Motor neuron (in vitro differentiated cells): ENCODE measurements at places on chromosomes 12 and 14.

DNA sequence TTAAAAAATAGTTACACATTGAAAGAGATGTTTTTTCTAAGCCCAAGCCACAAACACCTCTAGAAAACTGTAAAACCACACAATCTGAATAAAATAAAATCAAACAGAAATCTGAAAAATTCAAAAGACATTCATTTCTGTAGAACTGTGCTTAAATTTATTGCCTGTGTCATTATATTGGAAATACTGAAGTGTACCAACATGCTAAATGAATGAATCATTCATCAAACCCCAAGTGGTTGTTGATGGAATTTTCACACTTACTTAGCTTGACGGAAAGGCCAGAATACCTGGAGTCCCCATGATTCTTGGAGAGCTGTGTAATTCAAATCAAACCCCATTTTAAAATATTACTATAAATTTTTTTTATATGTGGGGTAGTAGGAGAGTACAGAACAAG, 2.7 kb downstream of the KITLG start:
- no peak for ATAC-seq

- ATAC-seq: no peak
Measured at GRCh38 chr12:4267704-4268328, 5.7 kb upstream of the CCND2 start.

DNA sequence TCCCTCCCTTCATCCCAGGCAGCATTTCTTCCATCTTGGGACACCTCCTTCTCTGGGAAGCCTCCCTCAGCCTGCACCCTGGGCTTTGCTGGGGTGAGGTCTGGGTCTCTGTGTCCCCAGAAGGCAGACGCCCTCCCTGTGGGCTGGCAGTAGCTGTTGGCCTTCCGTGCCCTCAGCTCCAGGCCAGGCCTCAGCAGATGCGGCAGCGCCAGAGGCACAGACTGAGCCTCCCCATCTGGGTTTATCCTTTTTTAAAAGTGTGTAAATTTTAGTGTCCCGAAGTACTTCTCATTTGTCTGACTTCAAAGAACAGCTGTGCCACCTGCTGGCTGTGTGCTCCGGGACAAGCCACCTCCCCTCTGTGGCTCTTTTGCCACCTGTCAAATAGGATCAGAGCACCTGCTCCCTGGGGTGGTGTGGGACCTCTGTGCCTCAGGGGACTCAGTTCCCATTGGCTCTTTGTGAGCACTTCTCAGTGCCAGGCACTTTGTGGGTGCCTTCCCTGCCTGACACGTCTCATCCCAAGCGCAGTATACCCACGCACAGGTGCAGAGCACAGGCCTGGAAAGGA, 11.1 kb downstream of the EXOC3L4 start:
- no peak for ATAC-seq

DNA sequence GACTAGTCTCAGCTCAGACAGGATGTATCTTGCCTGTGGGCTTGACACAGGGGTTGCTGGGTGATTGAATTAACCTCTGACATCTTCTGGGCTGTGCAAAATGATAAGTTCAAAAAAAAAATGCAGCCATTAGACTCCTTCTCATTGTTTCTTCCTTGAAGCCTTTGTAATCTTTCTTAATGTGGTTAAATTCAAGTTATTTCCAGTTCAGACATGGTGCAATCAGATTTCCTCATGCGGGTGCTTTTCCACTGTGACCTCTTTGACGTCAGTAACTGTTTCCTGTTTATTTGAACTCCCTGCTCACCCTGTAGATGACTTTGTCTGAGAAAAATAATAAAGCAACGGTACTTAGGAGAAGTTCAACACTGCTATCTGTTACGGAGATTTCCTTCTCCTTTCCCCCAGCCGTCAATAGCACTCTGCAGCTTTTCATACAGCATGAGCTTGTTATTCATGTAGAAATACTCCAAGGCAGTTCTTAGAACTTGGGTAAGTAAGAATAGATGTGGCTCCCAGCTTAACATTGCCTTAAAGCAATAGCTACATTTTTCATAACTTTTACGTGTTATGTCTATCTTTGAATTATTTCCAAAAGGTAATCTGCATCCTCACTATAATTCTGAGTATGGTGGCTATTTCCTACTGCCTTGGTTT, 155.5 kb downstream of the PRKCH start:
- peak; percentile 85 for ATAC-seq

- no peak for ATAC-seq
Measured at GRCh38 chr14:51460011-51460410, 191.7 kb upstream of the FRMD6 start.

DNA sequence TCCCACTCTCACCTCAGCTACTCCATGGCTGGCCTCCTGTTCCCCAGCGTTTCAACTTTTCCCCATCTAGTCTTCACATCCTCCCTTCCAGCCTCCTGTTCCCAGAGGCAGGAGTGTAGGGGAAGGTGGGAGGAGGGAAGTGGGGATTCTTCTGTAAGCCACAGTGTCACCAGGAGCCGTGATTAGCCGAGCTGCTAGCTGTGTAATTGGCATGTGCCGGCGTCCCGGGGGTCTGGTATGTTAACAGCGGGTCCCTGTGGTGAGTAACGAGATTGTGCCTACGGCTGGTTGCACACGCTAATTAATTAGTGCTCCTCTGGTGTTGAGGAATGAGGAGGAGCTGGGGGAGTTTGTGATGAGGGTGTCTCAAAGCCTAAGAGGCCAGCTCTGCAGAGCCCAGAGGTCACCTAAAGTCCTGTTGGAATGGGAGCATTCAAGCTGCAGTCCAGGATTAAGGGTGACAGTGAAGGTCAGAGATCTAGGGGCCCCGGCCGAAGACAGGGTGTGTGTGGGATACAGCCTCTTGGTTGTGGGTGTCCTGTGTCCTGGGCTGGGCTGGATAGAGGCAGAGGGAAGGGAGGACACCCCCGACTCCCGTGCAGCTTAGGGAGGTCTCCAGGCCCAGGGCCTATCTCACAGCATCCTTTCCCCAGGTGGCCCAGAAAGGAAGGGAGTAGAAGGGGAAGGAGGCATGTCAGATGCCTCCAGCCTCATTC, 10.0 kb upstream of the CALCOCO1 start:
- no peak for ATAC-seq

- ATAC-seq: no peak
Measured at GRCh38 chr14:101813833-101814232, 52.3 kb downstream of the PPP2R5C start.

DNA sequence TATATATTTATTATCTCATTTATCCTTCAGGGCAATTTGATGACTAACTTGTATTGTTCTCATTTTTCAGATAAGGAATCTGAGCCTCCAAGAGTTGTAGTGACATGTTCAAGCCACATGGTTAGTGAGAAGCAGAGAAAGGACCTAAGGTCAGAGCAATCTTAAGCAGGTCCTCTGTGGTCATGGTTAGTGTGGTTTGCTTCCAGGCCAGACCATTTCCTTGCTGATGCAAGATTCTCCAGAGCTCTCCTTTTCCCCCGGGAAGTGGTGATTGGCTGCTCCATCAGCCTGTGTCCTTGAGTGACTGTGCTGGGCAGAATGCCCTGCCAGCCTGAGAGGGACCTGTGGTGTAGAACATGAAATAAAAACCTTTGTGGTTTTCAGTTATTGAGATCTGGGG, 141.3 kb downstream of the KTN1 start:
- ATAC-seq: no peak

DNA sequence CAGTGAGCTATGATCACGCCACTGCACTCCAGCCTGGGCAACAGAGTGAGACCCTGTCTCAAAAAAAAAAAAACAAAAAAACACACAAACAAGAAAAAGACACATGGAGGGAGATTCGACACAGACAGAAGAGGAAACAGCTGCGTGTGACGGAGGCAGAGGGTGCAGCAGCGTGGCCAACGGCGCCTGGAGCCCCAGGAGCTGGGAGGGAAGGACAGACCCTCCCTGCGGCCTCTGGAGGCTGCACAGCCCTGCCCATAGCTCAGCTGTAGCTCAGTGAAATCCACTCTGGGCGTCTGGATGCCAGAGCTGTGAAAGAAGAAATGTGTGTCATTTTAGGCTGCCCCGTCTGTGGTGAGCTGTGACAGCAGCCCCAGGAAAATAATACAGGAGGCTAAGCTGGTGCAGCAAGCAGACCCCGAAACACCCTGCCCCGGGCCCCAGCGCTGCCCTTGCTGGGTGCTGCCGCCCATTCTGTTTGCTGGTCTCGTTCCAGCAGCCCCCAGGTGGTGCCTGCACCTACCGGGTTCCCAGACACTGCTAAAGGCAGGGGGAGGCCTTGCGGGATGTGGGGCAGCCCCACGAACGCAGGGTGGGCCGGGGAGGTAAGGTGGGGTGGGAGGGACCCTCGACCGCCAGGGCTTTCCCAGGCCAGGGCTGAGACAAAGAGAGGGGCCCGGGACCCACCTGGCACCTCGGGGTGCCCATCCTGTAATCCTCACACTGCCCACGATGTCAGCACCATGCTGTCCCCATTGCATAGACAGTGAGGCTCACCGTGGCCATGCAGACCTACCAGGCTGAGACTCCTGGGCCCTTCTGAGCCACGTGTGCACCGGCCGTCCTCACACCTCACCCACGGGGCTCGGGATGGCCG, 21.2 kb downstream of the GALNT9 start:
- no peak for ATAC-seq

DNA sequence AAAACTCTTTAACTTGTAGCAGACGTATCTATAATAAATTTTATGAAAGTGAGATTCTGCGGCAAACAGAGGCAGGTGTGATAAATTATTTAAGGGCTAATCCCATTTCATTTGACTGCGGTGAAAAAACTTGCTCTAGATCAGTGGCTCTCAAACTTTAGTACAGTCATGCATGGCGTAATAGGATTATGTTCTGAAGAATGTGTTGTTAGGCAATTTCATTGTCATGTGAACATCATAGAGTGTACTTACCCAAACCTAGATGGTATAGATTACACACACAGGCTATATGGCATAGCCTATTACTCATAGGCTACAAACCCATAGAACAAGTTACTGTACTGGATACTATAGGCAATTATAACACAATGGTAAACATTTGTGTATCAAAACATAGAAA, 83.7 kb downstream of the HEATR5A start:
- no peak for ATAC-seq

DNA sequence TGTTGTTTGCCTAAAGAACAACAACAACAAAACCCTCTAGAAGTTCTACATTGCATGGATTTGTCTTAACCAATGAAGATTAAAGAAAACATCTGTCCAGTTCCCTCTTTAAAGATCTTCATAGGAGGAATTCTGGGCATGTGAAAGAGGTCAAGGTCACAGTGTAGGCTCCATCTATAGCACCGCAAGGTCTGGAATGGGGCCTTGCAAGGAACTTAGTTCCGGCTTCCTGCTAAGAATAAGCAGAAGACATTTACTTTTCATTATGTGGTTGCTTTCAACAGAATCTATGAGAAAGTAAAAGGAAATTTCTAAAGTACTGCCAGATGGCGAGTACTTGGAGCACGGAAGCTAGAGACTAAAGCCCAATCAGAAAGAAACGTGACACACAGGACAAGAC, 57.2 kb upstream of the GNPNAT1 start:
- no peak for ATAC-seq

DNA sequence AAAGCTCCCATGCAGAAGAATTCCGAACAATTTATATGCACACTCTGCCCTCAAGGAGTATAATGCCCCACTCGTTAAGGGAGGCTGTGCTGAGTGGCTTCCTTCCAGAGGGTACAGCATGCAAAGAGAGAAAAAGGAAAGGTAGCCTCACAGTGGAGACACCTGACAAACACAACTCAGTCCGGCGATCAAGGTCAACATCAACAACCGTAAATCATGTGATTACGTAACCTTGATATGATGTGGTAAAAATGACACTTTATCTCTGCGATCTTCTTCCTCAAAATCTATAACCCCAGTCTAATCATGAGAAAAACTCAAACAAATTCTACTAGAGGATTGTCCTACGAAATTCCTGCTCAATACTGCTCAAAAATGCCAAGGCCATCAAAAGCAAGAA, 400.5 kb upstream of the CCDC196 start:
- ATAC-seq: no peak

DNA sequence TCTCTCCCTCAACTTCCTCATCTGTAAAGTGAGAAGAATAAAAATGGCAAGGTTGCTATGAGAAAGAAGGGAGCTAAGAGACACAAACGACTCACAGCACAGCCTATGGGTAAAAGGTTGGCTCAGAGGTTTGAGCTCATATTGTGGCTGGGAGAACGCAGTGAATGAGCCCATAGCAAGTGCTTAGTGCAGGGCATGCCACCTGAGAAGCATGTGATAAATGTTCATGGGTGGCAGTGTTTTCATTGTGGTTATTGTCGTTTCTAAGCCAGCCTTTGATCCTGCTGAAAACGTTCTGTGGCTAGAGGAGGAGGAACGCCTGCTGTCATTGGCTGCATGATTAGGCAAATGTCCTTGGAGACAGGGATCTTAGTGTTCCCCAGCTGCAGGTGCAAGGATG, 150.4 kb downstream of the KSR2 start:
- no peak for ATAC-seq

DNA sequence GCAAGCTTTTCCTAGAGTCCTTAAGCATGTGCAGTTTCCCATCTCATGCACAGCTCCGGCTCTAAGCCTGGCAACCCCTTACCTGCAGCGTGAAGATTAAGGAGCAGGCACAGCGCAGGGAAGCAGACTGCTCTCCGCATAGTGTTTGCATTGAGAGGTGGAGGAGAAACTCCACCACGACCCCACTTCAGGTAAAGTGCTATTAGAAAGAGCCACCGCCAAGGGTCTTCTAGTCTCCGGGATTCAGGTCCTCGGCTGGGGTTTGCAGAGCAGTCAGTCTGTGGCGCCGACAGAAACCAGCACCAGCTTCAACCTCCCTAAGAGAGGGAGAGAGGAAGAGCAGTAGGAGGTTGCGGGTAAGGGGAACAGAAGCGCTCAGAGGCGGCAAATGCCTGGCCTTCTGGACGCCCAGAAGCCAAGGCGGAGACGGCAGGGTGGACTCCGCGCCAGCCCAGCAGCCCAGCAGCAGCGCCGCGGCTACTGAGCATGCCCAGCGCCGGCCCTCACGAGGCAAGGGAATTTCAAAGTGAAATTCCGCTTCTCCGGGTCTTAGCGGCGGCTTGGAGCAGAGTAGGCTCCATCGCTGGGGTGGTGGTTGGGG, at the start of gene PTPRR:
TSS of gene PTPRR (minus strand) at position 488 of the 601 bp plus-strand sequence. CDS start at position 140, 348 bp downstream.
- peak; percentile 93 for ATAC-seq

GRCh38 chr12:32116897-32117296, 10.2 kb downstream of the BICD1 start:
- ATAC-seq: no peak

- no peak for ATAC-seq
Measured at GRCh38 chr12:112218150-112218549, 92.8 kb downstream of the TRAFD1 start.

DNA sequence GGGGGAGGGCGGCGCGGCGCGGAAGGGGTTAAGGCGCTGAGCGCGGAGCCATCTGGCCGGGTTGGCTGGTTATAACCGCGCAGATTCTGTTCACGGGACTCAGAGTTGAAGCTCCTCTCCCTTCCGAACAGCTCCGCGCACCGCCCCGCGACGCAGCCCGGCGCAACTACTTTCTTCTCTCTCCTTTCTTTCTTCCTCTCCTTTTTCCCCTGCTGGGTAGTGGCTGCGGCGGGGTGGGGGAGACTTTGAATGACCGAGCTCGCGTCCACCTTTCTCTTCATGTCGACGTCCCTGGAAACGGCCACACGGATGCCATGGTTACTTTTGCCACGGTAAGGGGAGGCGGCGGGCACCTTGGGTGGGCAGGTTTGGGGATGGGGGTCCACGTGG, at the start of gene NTF3:
TSS of gene NTF3 (plus strand) at position 98 of the 390 bp plus-strand sequence. CDS start at position 315, 217 bp downstream.
- peak; percentile 54 for ATAC-seq
